Dorsolateral prefrontal cortex (tissue), 122 donors: ENCODE measurements at places on chromosomes 7 and 10. TPM values are rescaled to one million over a fixed set of nuclear protein-coding genes. Genes with fewer than 3 reads are reported as not detected.

The FKBP6 gene
- total RNA-seq = not detected

The SNCG gene
- 164 TPM for total RNA-seq

The FFAR4 gene
- 1.2 TPM for total RNA-seq

The PRR15 gene
- not detected for total RNA-seq

The LAMB1 gene
- total RNA-seq = 45.3 TPM

The INA gene
- total RNA-seq = 178 TPM

The DKK1 gene
- 2.4 TPM for total RNA-seq

The GATA3 gene
- not detected for total RNA-seq

The CEP55 gene
- not detected for total RNA-seq

The ZNF277 gene
- total RNA-seq = 24.6 TPM

The ACBD7 gene
- 95.6 TPM for total RNA-seq

The MYH16 gene
- not detected for total RNA-seq

The SVOPL gene
- total RNA-seq = 0.48 TPM

The FAM13C gene
- 99.9 TPM for total RNA-seq

The MYL10 gene
- total RNA-seq = not detected

The TCAF2 gene
- total RNA-seq = 3.8 TPM

The MBLAC1 gene
- 12.3 TPM for total RNA-seq

The LIPA gene
- 108 TPM for total RNA-seq

The PVRIG gene
- total RNA-seq = not detected

The DEPP1 gene
- total RNA-seq = 162 TPM

The CPA4 gene
- 2.1 TPM for total RNA-seq

The NRG3 gene
- 89.4 TPM for total RNA-seq

The FAM25C gene
- not detected for total RNA-seq

The SFRP4 gene
- 0.82 TPM for total RNA-seq

The NME8 gene
- 0.75 TPM for total RNA-seq

The AS3MT gene
- 1.8 TPM for total RNA-seq

The TMEM236 gene
- total RNA-seq = not detected

The PSAP gene
- 1,537 TPM for total RNA-seq

The HOXA13 gene
- total RNA-seq = not detected

The PNLIPRP3 gene
- total RNA-seq = not detected

The COL28A1 gene
- total RNA-seq = 2.5 TPM

The RBM17 gene
- total RNA-seq = 95.6 TPM

The YWHAG gene
- total RNA-seq = 798 TPM

The MOGAT3 gene
- total RNA-seq = not detected

The OR2AE1 gene
- not detected for total RNA-seq

The SEC61G gene
- 37.1 TPM for total RNA-seq

The PON1 gene
- 1.2 TPM for total RNA-seq

The ACHE gene
- 24.7 TPM for total RNA-seq

The HOXA6 gene
- not detected for total RNA-seq
